Thyroid gland (tissue), 4 donors: ENCODE measurements at places on chromosomes 5 and 9. TPM values are rescaled to one million over a fixed set of nuclear protein-coding genes. Genes with fewer than 3 reads are reported as not detected.

Gene N4BP3
- total RNA-seq, result 5.9 TPM

Gene SELENOP
- 162 TPM for total RNA-seq

DNA sequence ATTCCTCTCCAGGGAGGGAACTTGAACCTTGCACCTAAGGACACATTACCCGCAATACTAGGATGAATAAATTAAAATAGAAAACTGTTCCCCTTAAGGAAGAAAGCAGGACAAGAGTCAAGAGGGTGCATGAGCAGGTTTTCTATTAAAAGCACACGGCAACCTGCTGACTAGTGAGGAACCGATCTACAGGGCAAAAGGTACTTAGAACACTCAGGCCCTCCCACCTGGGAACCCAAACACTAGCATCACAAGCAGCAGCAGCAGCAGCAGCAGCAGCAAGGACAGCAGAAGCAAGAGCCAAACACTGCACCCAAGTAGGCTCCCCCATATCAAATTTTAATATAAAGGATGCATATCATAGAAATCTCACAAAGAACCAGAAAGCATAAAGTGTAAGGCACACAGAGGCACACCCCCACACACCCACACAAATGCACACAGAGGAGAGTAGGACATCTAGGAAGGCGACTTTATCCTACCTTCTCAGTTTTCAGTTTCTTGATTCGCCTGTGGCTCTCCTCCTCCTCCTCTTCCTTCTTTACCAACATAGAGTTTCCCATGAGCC lies 2.8 kb downstream of the ZNF608 start:
- DNase-seq, result peak; percentile 65

- DNase-seq, result no peak
Measured at GRCh38 chr5:122761115-122761514, 13.8 kb upstream of the SNX2 start.

GRCh38 chr9:21294904-21295538 lies 10.1 kb downstream of the IFNA5 start:
- DNase-seq, result no peak
